Activated effector memory CD4-positive, alpha-beta T cell treated with Interleukin-2 at 50 U/mL for 16 hours (primary cell): ENCODE measurements at places on chromosomes 5 and 9.

GRCh38 chr9:81980568-81980967, 8.0 kb upstream of the SPATA31D1 start:
- DNase-seq, result no peak

- no peak for DNase-seq
These were observed 146.4 kb downstream of the YIPF5 start for GRCh38 chr5:144024090-144024489.

DNA sequence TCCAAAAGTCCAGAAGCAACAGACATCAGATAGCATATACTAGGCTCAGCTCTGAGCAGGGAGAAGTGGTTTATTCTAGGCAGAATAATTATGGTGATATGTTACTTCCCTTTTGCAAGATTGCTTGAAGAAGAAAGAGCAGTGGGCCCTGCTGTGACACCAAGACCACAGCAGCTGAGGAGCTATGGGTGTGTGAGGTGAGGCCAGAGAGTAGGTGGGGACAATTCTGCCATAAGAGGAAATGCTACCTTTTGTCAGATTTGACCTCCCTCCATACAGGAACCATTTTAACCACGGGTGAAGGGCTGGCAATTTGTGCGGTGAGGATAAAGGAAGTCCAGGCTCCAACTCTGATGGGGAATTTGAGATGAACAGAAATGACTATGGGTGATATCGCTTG, 51.3 kb downstream of the TNFSF15 start:
- DNase-seq, result no peak

DNA sequence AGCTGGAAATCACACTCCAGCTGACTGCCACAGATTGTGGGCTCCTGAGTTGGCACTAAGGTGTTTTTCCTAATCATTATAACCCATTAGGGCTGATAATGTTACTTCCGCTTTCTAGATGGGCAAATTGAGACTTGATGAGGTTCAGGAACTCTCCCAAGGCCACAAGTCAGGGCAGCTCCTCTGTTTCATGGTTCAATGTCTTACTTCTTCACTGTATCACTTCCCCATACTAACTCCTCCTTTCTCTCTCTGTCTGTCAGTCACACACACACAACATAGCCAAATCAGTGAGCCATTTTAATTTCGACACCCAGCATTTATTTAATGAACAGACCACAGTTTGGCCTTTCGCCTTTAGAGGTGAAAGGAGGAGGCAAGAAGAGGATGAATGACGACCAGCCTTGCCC, 17.8 kb upstream of the TRAF1 start:
- no peak for DNase-seq

DNA sequence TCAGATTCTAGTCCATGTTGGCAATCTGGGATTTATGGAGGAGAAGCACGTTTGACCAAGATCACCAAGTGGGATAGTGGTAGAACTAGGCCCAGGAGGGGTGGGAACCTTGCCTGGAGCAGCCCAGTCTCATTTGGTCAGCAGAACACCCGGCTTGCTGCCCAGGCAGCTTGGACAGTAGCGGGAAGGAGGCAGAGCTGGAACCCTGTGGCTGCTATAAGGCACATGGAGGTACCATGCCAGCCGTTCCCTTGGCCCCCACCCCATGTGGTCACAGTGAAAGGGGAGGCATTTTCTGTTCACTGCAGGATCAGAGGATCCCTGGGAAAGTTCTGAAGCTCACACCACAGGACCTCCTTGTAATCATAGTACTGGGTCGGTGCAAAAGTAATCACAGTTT, 75.4 kb upstream of the ORM1 start:
- DNase-seq, result no peak

- DNase-seq, result no peak
These were observed 748 bp downstream of the LCN9 start for GRCh38 chr9:135663857-135664256.

DNA sequence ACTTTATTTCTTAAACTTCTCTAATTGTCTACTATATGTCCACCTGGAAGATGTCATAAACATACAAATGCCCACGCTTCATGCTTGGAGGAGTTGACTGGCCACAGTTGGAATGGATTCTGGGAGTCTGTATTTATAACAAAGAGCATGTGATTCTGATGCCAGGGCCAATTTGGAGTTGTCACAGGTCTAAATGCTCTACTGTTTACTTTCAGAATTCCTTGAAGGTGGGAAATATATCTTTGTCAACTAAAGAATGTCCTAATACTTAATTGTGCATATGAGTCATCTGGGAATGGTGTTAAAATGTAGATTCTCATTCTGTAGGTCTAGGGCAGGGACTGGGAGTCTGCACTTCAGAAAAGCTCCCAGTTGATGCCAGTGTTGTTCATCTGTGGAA, 196.1 kb downstream of the ANXA1 start:
- DNase-seq, result no peak

DNA sequence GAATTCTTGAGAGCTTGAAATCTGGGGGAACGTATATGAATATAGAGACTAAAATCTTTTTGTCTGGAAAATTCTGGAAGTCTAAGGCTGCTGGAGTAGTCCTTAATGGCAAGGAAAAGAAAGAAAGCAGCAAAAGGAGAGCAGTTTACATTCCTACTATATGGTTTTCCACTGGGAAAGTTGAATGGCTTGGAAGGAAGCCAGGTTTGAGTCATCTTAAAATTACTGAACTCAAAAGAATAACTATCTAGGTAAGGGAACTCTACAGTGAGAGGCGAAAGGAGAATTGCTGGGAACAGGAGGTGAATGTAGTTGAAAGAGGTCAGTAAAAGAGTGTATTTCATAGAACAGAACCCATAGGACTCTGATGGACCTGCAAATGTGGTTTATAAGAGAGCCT, 258.1 kb upstream of the EDIL3 start:
- no peak for DNase-seq

- no peak for DNase-seq
These were observed 173.8 kb downstream of the AUH start for GRCh38 chr9:91187965-91188344.

DNA sequence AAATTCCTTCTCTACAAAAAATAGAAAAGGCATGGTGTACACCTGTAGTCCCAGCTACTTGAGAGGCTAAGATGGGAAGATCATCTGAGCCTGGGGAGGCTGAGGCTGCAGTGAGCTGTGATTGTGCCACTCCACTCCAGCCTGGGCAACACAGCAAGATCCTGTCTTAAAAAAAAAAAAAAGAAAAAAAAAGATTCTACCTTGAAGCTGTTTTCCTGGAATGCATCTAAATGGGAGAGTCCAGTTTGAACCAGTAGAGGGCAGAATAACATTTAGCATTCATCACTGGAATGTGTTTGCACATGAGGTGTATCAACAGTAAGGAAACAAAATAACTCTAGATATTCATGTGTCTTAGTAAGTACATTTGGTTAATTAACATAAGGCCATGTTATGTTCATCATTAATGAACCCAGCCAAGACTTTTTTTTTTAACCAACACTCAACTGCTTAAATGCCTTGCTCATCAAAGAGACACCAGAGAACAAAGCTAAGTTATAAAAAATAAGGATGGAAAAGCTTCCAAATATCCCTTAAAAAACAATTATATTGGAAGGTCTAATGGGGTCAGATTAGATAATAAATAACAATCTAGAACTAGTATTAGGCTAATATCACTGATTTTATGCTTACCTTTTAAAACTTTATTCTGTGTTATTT, 16.1 kb downstream of the IFNE start:
- no peak for DNase-seq

- DNase-seq, result no peak
These were observed 442 bp downstream of the NEURL1B start for GRCh38 chr5:172641359-172642050.

GRCh38 chr9:89661391-89661949, 56.7 kb downstream of the GADD45G start:
- no peak for DNase-seq

GRCh38 chr5:133130387-133131118, 78.7 kb downstream of the HSPA4 start:
- DNase-seq, result no peak

GRCh38 chr9:127445851-127446712, 5.1 kb downstream of the RPL12 start:
- no peak for DNase-seq

GRCh38 chr5:179307931-179308471, 37.3 kb downstream of the ADAMTS2 start:
- DNase-seq, result no peak
